ENCODE measurements at places on chromosomes 4 and X.
A peak's percentile ranks its signal among the peaks of the same experiment; 100 is the strongest.

GRCh38 chr4:187332141-187332540 is 608.5 kb upstream of the FAT1 start:
- no peak overlapping the region for H3K4me3 ChIP-seq
- no peaks in the 10 kb centered on the region for H3K4me1 ChIP-seq
- no peak overlapping the region for H3K27ac ChIP-seq
- no peaks in the 10 kb centered on the region for H3K36me3 ChIP-seq
- H3K27me3 ChIP-seq = no peaks in the 10 kb centered on the region

DNA sequence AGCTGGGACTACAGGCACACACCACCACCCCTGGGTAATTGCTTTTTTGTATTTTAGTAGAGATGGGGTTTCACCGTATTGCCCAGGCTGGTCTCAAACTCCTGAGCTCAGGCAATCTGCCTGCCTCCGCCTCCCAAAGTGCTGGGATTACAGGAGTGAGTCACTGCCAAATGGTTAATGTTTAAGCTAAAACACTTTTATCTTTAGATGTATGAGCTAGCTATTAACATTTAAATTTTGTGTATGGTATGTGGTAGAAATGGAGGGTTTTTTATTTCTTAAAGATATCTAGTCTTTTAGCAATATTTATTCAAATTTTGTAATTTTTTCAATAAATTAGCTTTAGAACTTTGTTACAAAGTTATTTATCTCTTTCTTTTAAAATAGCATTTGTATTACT is 1659.8 kb upstream of the ADGRL3 start:
- H3K36me3 ChIP-seq = no peaks in the 10 kb centered on the region
- no peak overlapping the region for H3K27ac ChIP-seq
- no peaks in the 10 kb centered on the region for H3K27me3 ChIP-seq
- H3K4me1 ChIP-seq = no peaks in the 10 kb centered on the region
- H3K4me3 ChIP-seq = no peak overlapping the region
- no peak for DNase-seq

DNA sequence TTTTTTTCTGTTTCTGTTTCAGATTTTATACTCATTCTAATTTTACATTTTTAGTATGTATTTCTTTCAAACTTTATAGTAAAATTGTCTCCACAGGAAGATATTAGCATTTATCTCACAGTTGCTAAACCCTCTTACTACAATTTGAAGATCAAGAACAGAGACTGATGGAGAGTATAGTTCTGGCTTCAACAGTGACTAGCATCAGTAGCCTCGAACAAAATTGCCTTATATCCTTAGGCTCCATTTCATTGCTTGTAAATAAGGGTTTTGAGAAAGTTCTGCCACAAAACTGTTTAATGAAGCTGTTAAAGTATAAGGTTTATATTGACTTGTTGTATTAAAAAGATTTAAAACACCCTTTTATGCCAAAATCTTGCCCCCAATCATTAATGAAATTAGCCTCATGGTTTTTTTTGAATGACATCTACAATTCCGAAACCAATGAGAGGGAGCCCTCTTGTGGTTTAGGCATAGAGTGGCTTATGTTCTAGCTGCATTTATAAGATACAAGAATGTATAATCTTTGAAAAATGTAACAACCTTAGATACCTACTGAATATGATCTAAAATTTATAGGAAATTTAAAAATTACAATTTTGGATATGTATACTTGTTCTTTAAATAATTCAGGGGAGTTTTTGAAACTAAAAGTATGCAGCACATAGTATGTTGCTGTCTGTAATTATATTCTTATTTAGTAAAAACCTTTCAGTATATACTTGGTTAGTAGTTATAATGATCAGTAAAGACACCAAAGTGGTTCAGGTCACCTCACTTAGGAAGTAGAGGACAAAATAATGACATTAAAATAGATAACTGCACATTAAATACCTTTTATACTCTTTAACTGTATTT is 109.8 kb upstream of the HPGD start:
- H3K27ac ChIP-seq = no peak overlapping the region
- H3K4me3 ChIP-seq = no peak overlapping the region
- H3K27me3 ChIP-seq = no peaks in the 10 kb centered on the region
- peaks cover 7% of the 10 kb centered on the region for H3K4me1 ChIP-seq

GRCh38 chrX:124791492-124792095 is 445.2 kb downstream of the SH2D1A start:
- DNase-seq = no peak
- no peaks in the 10 kb centered on the region for H3K4me1 ChIP-seq
- no peaks in the 10 kb centered on the region for H3K36me3 ChIP-seq
- H3K27ac ChIP-seq = no peak overlapping the region

DNA sequence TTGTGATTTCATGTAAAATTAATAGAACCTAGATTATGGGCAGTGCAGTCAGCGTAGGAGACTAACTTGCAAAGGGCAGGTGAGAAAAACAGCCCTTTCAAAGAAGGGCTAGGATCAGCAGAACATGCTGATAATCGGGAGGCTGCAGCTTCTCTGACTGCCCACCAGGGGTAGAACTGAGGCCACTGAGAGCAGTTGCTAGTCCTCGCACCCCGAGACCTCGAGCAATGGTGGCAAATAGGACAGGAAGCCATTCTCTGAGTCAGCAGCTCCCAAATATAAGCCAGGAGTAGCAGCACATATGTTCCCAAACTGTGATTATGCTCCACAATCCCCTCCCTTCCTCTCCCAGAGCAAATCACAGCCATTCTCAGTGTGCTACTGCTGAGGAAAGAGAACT is 186.5 kb downstream of the MSL3 start:
- no peaks in the 10 kb centered on the region for H3K4me1 ChIP-seq
- DNase-seq = no peak
- no peaks in the 10 kb centered on the region for H3K27me3 ChIP-seq
- no peak overlapping the region for H3K4me3 ChIP-seq
- no peak overlapping the region for H3K27ac ChIP-seq

- H3K27ac ChIP-seq = no peak overlapping the region
- H3K27me3 ChIP-seq = no peaks in the 10 kb centered on the region
- no peak for DNase-seq
These were observed 101.8 kb downstream of the ATP11C start for GRCh38 chrX:139831017-139831416.

DNA sequence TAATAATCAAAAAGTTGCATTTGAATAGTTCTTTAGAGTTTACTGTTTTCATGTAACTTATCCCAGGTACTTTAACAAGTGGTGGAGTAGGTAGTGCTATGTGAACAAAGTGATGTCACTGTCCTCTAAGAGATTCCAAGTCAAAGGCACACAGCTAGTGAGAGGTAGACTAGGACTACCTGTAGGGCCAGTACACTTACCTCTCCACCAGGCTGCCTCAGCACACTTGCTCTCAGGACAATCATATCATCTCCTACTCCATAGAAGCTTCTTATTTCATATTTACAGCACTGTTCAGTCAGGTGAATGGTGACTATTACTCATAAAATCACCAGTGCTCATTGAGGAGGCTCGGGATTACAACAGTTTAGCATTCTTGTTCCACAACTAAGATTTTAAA is 173.0 kb upstream of the EMCN start:
- H3K36me3 ChIP-seq = no peaks in the 10 kb centered on the region
- H3K27ac ChIP-seq = no peak overlapping the region
- H3K27me3 ChIP-seq = no peaks in the 10 kb centered on the region
- no peak overlapping the region for H3K4me3 ChIP-seq

DNA sequence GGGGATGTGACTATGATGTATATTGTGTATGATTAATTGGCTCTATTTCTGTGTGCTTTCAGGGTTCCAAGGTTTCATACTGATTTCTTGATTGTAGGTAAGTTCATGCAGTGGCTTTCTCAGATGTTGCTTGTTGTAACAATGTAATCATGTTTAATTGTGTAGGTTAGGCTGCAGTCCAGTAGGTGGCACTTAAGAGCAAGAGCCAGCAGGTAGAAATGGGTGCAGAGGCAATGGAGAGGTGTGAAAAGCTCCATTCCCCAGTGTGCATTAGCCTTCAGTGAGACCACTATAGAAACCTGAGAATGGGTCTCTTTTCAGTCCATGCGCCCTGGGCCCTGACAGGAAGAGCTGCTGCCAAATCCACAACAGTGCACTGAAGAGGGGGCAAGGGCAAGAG is 28.2 kb downstream of the DCAF12L2 start:
- H3K4me3 ChIP-seq = no peak overlapping the region
- H3K36me3 ChIP-seq = no peaks in the 10 kb centered on the region
- H3K27ac ChIP-seq = no peak overlapping the region
- no peaks in the 10 kb centered on the region for H3K27me3 ChIP-seq
- H3K4me1 ChIP-seq = no peaks in the 10 kb centered on the region

DNA sequence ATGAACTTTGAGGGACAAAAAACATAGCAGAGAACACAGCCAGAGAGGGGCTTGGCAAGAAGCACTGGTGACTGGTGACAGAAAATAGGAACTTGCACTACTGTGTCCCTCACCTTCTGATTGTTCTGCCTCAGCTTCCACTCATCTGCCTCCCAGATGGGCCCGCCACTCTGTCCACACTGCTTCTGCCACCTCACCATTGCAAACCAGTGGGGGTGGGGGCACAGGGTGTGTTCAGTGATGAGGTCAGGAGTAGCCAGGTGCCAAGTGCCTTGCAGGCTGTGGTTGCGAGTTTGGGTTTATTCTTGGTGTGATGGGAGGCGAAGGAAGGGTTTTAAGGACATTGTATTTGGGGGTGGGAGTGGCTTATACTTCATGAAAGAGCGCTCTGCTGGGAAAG is 9.1 kb upstream of the UBA1 start:
- H3K36me3 ChIP-seq = peaks cover 23% of the 10 kb centered on the region
- no peak for DNase-seq
- no peaks in the 10 kb centered on the region for H3K27me3 ChIP-seq
- H3K4me3 ChIP-seq = no peak overlapping the region
- H3K4me1 ChIP-seq = peaks cover 2% of the 10 kb centered on the region

DNA sequence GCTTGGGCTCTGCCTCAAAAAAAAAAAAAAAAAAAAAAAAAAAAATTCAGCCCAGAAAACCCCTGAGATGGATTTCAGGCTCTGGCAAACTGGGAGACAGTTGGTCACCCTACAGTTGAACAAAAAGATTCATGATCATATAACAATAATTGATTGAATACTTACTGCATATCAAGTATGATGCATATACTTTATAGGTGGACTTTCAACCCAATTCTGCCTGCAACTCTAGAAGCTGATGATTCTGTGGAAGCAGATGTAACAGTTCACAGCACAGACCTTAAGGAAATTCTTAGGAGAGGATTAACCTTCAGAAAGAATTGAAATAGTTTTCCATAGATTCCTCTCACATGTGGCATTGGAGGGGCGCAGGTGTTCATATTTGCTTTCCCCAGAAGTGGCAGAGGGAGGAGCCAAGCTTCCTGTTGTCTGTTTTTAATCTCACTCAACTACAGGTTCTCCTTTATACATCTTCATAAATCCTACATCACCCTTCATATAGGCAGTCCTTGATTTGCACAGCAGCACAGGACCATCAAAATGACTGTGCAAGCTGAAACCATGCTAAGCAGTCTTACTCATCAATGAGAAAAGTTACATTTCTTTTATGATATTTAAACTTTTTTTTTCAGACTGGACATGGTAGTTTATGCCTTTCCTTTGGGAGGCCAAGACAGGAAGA is 149.4 kb upstream of the KLF3 start:
- H3K36me3 ChIP-seq = peaks cover 68% of the 10 kb centered on the region
- H3K4me3 ChIP-seq = no peak overlapping the region
- H3K4me1 ChIP-seq = peaks cover 64% of the 10 kb centered on the region
- peak overlapping the region; percentile 50 for H3K27ac ChIP-seq
- peak; percentile 24 for DNase-seq

DNA sequence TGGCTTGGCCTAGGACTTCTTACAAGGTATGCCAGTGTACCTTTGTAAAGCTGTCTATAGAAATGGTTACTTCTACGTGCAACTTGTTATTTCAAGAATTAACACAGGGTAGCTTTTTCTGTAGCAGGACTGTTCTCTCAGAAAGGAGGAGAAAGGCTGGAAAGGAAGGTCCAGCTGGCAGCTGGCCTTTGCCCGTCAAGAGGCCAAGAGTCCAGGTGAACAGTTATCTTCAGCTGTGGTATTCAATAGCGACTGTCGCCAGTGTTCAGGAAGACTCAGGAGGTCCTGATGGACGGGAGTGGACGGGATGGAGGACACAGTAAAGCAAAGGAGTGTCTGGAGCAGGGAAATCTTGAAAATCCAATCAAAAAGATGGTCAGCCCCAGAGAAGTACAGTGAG is 4.7 kb downstream of the CYP4V2 start:
- H3K36me3 ChIP-seq = peaks cover 17% of the 10 kb centered on the region
- H3K27me3 ChIP-seq = no peaks in the 10 kb centered on the region
- no peak overlapping the region for H3K4me3 ChIP-seq
- H3K4me1 ChIP-seq = peaks cover 20% of the 10 kb centered on the region
- H3K27ac ChIP-seq = no peak overlapping the region
- no peak for DNase-seq

DNA sequence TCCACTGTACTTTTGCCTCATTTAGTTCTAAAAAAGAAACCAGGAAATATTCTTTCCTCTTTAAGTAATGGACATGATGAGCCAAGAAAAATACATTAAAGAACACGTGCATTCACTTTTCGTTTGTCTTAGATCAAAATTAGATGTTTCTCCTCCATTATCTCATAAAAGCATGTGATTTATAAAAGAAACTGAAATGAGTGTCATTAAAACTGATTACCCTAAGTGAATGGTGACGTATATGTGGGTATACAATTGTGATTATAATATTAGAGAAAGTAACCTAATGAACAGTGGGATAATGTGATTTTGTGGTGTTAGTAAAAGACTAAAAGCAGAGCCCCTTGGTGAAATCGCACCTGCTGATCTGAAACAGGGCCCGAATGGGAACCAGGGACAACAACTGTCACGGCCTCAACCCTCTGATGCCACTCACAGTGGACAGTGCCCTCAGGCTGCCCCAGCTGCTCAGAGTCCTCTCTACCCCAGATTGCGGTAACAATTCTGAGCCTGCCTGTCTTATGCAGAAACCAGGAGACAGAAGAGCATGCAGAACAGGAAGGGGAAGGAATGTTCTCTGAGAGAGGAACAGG is 25.7 kb upstream of the HS6ST2 start:
- no peak for DNase-seq
- H3K27ac ChIP-seq = no peak overlapping the region
- H3K4me3 ChIP-seq = no peak overlapping the region
- H3K4me1 ChIP-seq = no peaks in the 10 kb centered on the region
- H3K27me3 ChIP-seq = peaks cover 7% of the 10 kb centered on the region
- H3K36me3 ChIP-seq = no peaks in the 10 kb centered on the region

DNA sequence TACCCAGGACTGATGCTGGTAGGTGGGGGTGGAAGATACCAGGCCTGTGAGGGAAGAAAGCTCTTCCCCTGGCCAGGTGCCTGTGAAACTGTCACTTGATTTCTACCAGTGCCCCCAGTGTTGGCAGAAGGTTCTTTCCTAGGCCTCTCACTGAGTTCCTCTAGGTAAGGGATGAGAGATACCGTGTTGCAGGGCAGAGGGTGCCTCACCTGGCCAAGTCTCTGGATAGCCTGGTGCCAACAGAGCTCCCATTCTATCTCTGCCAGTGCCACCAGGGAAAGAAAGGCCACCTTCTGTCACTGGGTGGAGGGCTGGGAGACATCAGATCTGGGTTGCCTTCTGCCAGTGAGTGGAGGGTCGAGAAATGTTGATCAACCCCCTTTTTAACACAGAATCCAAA is 94.1 kb downstream of the RTL5 start:
- H3K27me3 ChIP-seq = peaks cover 22% of the 10 kb centered on the region
- no peak overlapping the region for H3K4me3 ChIP-seq
- no peak overlapping the region for H3K27ac ChIP-seq
- H3K36me3 ChIP-seq = no peaks in the 10 kb centered on the region
- no peaks in the 10 kb centered on the region for H3K4me1 ChIP-seq
- DNase-seq = no peak

- H3K4me3 ChIP-seq = no peak overlapping the region
- no peak for DNase-seq
- peaks cover 7% of the 10 kb centered on the region for H3K4me1 ChIP-seq
- peaks cover 11% of the 10 kb centered on the region for H3K36me3 ChIP-seq
These were observed 175.5 kb downstream of the CAMK2D start for GRCh38 chr4:113586072-113586471.
